ENCODE measurements at places on chromosomes 12 and 14. TPM values are rescaled to one million over a fixed set of nuclear protein-coding genes. Genes with fewer than 3 reads are reported as not detected.
A peak's percentile ranks its signal among the peaks of the same experiment; 100 is the strongest.

Gene NAV3
- 2.6 TPM for total RNA-seq

Gene ZDHHC22
- total RNA-seq = not detected

Gene GPR162
- total RNA-seq = 0.78 TPM

Gene CLEC9A
- not detected for total RNA-seq

Gene SLC25A47
- total RNA-seq = not detected

Gene MIP
- not detected for total RNA-seq

Gene ADGRD1
- 4.4 TPM for total RNA-seq

Gene KRT73
- not detected for total RNA-seq

GRCh38 chr12:49969027-49969426, 3.7 kb upstream of the AQP6 start:
- DNase-seq = no peak

- DNase-seq = no peak
These were observed 231.5 kb upstream of the FOXN3 start for GRCh38 chr14:89648510-89648909.

- no peak for DNase-seq
These were observed 56.0 kb downstream of the KSR2 start for GRCh38 chr12:117912756-117913155.

- no peak for DNase-seq
These were observed 5.1 kb downstream of the LHX5 start for GRCh38 chr12:113466454-113467141.

GRCh38 chr12:52446367-52447045, 5.4 kb downstream of the KRT6B start:
- DNase-seq = no peak

DNA sequence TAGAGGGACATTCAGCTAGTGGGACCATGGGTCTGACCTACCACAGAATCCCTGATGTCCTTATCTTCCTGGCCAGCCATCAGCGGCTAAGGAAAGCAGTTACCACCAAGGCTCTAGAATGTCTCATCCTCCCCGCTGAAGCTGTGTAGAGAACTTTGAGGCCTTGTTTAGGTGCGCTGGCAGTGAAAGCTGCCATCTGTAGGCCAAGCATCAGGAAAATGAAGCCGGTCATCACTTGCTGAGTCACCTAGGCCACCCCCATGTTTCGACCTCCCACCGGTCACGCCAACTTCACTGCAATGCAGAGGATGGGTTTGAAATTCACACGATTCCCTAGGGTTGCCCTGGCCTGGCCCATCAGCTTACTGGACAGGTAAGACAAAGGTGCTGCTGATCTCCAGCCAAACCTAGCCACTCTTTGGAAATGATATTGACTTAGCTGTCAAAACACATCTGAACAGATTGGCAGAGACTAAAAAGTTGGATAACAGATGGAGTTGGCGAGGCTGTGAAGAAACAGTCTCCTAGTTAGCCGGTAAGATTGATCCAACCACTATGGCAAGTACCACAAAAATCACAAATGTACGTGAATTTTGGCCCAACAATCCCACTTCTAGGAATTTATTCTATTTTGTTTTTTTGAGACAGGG, 52.0 kb downstream of the NOS1 start:
- no peak for DNase-seq

DNA sequence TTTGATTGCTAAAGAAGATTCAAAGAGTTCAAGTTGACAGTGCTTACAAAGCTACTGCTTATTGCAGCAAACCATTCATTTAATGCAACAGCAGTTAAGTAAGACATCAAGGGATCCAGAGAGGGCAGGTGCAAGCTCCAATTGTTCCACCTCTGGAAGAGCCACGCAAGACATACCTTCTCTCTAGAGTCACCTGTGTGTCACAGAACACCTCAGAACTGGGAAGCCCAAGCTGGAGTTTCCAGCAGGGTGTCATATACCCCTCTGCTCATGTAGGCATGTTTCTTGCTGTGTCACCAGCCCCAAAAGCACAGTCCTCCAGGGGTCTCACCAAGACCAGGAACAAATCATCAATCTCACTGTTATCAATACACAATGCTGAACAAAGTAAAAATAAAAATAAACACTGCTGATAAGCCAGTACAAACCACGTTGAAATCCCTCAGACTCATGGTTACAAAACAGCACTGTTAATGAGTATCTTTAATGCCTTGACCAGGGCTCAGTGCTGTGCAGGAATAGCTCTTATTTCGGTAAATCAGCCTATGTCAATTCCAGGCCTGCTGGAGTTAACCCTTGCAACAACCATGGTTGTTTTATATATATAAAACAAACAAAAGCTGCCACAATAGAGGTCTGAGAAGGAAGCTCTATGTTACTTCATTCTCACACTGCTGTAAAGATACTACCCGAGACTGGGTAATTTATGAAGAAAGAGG, 37.4 kb upstream of the BATF start:
- DNase-seq = no peak

GRCh38 chr12:116855744-116856470, 25.3 kb downstream of the HRK start:
- no peak for DNase-seq

DNA sequence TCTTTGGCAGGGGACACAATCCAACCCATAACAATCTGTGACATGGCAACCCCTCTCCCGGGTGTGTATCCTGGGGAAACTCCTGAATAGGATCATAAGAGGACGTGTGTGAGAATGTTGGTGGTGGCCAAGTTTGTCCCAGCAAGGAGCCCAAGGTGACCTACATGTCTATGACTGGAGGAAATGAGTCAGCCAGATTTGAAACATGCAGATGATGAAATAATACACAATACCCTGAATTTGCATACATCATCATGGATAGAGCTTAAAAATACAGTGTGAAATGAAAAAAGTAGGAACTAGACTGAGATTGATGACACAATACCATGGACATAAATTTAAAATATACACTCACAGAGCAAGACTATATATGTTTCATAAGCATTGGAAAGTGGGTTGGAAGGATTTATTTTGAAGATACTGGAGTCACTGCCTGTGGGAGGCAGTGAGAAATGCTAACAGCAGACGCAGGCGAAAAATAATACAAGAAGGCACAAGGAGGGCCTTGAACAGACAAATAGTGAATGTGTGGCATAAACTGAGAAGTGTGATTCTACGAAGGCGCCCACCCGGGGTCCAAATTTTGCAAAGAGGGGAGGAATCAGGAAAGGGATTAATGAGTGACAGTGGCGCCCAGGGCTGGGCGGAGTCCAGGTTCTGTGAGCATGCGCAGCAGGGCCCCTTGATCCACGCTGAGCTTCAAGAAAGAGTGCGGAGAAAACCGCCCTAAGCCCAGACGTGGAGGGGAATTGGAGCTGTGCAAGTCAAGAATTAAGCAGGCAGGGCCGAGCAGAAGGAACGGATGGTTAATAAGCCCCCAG, 7.0 kb upstream of the MAP1LC3B2 start:
- DNase-seq = no peak

- no peak for DNase-seq
These were observed 355.6 kb upstream of the KITLG start for GRCh38 chr12:88935856-88936255.

- DNase-seq = peak; percentile 43
These were observed 46.3 kb upstream of the PCED1B start for GRCh38 chr12:47033081-47033480.

DNA sequence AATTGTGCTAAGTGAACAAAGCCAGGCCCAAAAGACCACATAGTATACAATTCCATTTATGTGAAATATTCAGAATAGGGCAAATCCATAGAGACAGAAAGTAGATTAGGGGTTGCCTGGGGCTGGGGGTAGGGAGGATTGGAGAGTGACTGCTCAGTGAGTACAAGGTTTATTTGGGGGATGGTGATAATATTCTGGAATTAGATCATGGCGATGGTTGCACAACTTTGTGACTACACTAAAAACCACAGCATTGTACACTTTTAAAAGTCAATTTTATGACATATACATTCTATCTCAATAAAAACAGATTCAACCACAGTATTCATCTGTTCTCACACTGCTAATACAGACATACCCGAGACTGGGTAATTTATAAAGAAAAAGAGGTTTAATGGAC, 68.7 kb upstream of the MAP1LC3B2 start:
- DNase-seq = no peak

GRCh38 chr14:68559949-68560348, 232.9 kb downstream of the ZFP36L1 start:
- no peak for DNase-seq

- no peak for DNase-seq
These were observed 587.7 kb downstream of the RPL10L start for GRCh38 chr14:46063872-46064271.
